ENCODE measurements at places on chromosomes 2 and 18.

GRCh38 chr18:7512348-7512747 lies 54.8 kb upstream of the PTPRM start:
- no peak for DNase-seq

- no peak for DNase-seq
These were observed 79.3 kb downstream of the ABI2 start for GRCh38 chr2:203407496-203407895.

DNA sequence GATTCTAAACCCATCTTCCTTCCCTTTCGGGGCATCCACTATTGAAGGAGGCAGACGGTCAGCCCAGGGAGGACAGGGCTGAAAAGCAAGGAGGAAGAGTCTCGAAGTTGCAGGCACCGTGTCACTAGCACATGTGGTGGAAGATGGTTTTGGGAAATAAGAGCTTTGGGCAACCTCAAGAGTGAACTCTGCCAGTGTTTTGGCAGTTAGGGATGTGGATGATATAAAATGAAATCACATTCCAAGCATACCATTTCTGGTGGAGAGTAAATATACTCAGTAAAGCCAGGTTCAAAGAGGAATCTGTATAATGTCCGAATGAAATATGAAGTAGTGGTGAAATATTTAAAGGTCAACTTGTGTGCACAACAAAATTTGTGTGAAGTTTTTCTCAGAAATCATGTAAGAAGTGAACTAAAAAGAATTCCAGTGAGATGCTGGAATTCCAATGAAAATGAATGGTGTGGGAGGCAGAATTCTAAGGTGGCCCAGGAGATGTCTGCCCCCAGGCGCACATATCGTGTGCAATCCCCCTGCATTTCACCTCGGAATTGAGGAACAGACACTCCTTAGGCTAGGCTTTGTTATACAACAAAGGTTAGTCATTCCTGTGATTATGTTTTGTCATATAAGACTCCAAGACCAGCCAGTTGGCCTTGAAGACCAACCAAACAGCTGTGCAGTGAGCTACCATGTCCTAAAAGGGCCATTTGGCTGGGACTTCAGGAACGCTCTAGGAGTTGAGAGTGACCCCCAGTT lies 147.1 kb downstream of the SH3BP4 start:
- peak; percentile 48 for DNase-seq

- DNase-seq: no peak
These were observed 42.4 kb downstream of the XDH start for GRCh38 chr2:31372097-31372496.

DNA sequence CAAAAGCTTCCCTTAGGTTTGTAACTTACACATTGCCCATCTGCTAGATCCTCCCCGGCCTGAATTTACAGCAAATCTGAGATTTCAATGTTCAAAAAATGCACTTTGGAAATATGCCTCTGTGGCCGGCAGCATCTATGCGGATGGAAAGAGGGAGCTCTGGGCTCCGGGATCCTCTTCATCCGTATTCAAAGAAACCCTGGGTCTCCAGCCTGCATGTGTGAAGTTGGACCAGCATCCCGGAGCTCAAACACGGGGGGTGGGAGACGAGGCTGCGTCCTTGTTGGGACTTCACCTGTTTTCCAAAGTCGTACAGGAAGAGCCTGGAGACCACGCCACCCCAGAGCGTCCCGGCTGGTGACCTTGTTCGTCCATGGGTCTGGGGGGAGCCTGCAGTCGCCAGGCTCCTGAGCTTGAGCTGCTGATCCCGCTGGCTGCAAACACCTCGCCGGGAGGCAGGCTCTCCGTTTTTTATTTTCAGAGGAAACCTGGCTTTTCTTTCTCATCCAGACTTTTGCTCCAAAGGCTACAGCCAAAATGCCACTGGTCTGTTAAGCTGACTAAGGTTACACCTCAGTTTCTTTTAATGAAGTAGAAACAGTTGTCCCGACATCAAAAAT lies 77.4 kb downstream of the PTGR3 start:
- no peak for DNase-seq
